ENCODE measurements at places on chromosomes 1 and 21.

DNA sequence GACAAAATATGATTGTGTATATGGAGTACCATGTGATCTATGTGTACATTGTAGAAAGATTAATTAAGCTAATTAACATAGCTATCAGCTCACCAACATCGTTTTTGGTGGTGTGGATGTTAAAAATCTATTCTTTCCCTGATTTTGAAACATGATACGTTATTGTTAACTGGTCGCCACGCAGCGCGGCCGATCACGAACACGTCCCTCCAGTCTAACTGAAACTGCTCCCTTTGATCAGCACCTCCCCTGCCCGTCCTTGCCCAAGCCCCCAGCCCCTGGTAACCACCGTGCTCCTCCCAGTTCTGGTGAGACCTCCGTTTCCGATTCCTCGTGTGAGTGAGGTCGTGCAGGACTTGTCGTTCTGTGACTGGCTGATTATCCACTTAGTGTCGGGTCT is 67.0 kb downstream of the AGPAT3 start:
- no peak for DNase-seq

DNA sequence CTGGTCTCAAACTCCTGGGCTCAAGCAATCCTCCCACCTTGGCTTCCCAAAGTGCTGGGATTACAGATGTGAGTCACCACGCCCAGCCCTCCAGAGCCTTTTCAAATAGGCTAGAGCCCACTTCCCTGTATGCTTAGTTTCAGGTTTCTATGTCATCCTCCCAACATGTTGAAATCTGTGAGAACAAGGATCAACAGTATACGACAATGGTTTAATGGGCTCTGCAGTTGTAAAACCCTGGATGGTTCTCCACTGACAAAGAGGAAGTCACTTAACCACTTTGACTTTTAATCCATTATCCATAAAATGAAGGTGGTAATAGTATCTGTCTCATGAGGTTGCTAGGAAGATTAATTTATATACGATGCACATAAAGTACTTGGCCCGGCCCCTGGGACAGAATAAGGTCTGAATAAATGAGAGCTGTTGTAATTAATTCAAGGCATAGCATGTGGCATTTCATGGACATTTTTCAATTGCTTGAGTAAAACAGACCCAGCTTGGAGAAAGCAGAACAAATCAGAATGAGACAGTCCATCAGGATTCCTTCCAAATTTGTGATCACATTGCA is 113.9 kb upstream of the ZNF648 start:
- no peak for DNase-seq

- no peak for DNase-seq
These were observed 6.3 kb upstream of the ERVH48-1 start for GRCh38 chr21:42931560-42932235.

DNA sequence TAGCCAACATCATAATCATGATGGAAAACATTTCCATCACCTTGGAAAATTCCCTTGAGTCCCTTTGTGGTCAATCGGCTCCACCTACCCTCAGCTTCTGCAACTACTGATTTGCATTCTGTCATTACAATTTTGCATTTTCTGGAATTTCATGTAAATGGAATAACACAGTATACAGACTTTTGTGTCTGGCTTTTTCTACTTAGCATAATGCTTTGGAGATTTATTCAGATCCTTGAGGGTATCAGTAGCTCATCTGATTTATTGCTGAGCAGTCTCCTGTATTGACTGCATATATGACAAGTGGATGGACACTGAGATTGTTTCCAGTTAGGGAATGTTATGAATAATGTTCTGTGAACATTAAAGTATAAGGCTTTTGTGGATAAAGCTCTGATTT is 358.3 kb downstream of the USP25 start:
- peak; percentile 5 for DNase-seq

- no peak for DNase-seq
These were observed 29.6 kb downstream of the SETD4 start for GRCh38 chr21:36030581-36031189.
